Stimulated activated CD4-positive, alpha-beta T cell treated with anti-CD3 and anti-CD28 coated beads, Interleukin-1b, Interleukin-23, amount 100 ng/mL, for 48 hours (primary cell): ENCODE measurements at places on chromosomes 3 and 15.

GRCh38 chr3:186754006-186754405 lies 29.4 kb upstream of the EIF4A2 start:
- DNase-seq = no peak

DNA sequence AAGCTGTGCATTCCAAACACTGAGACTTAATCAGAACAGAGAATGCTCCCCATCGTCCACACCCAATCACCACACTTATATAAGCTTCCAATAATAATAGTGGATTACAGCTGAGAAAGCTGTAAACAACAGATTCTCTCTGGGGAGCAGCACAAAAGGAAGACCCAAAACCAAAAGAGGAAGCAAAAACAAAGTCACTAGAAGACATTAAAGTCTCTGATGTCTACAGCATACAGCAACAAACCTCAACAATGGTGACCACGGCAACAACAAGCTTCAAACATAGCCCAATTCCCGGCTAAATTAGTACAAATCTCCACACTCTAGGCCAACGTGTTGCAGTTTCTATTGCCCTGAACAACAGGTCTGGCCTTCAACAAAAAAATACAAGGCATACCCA lies 37.7 kb downstream of the ZDHHC23 start:
- no peak for DNase-seq

GRCh38 chr3:128399221-128399915 lies 67.3 kb downstream of the DNAJB8 start:
- DNase-seq = no peak

DNA sequence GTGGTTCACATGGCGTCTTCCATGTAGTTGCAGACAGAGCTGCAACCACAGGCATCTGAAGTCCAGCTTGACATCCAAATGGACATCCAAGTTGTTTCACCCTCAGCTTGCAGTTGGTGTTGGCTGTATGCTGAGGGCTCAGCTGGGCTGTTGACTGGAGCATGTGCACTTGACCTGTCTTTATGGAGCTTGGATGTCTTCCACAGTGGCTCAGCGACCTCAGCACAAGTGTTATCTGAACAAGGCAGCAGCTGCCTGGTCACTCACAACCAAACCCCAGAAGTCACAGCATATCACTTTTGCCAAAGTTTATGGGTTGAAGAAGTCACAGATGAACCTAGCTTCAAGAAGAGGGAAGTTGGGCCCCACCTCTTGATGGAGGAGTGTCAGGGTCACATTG lies 92.9 kb downstream of the TPRA1 start:
- no peak for DNase-seq

- DNase-seq = no peak
These were observed 4.1 kb upstream of the PAK6 start for GRCh38 chr15:40234783-40235182.

DNA sequence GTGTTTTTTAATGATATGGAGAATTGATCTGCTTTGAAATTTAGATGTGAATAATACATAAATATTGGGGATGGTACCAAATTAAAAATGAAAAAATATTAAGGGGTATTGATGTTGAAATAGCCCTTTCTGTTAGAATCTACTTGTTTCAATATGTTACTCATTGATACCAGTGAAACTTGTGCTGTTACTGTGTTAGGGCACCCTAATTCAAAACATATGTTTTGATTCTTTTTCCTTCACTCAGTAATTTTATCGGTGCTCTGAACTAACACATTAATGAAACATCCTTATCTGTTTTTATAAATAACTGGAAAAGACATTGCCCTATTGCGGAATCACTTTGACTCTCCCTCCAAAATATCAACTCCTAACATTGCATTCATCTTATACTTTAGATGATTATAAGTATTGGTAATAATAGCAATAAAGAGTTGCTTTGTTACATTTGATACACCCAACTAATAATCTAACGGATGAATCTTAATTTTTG lies 52.0 kb upstream of the CCNB2 start:
- DNase-seq = no peak

- no peak for DNase-seq
These were observed 296.0 kb upstream of the ADAMTS9 start for GRCh38 chr3:64983583-64984359.

- DNase-seq = no peak
These were observed 130.2 kb upstream of the FEZF2 start for GRCh38 chr3:62503516-62503915.

DNA sequence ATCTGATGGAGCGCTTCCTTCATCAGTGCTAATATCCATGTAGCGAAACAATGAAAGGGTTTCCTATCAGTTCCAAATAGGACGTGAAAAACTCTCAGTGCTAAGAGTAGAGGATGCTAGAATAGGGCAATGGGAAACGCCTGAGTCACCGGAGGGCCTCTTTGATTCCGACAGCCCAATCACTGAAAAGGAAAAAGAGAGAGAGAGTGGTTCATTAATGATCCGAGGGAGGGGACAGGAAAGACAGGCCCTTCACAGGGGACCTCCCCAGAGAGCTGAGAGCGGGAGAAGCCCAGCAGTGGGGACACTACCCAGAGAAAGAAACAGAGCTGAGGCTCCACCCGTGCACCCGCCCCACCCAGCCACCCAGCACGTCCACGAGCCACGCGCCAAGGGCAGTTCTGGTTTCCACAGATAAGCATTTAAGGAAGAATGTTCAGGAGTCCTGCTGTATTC lies 76.9 kb downstream of the RPN1 start:
- no peak for DNase-seq

- no peak for DNase-seq
These were observed 20.3 kb downstream of the XXYLT1 start for GRCh38 chr3:195250473-195251251.

GRCh38 chr3:88028876-88029275 lies 29.9 kb downstream of the CGGBP1 start:
- DNase-seq = no peak

- no peak for DNase-seq
These were observed 45.0 kb downstream of the PDHB start for GRCh38 chr3:58388550-58389091.

GRCh38 chr15:50828610-50829206 lies 63.2 kb upstream of the SPPL2A start:
- DNase-seq = no peak

- no peak for DNase-seq
These were observed 46.1 kb upstream of the TNFSF10 start for GRCh38 chr3:172569128-172570008.

GRCh38 chr3:18687286-18687685 lies 262.1 kb upstream of the SATB1 start:
- DNase-seq = no peak

- DNase-seq = no peak
These were observed 10.6 kb downstream of the POPDC2 start for GRCh38 chr3:119649761-119650160.

DNA sequence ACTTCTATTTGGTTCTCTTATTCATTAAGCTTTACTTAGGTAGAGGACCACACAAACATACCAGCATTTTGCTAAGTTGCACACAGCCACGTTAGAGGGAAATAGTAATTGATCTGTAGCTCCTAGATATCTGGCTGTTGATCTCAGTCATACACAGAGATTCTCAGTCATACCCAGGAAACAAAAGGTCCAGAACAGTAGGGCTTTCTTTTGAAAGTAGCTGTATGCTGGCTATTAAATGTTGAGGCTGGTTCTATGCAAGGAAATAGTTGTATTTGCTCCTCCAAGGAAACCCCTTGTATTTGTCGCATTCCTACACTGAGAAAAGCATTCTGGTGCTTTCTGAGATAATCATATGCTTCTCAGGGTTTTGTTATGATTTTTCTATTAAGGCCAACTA lies 523.8 kb downstream of the SOX2 start:
- DNase-seq = no peak

DNA sequence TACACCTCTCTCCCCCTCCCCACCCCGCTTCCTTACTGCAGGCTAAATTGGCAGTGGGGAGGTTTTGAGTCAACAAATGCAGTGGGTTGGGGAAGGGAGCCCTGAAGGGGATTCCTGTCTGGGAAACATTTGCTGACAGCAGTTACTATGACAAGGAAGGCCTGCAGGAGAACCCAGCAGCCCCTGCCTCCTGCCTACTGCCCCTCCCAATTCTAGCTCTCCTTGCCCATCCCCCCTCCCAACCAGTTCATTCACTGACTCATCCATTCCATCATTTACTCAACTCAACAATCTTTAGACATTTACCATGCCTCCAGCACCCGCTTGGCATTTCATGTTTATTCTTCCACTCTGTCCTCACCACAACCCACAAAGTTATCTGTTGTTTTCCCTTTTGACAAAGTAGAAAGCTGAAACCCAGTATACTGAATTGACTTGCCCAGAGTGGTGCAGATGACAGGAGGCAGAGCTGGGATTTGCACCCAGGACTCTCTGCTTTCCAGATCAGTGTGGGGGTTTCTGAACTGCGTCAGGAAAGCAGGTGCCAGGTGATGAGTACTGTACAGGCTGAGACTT lies 75.0 kb downstream of the MAGEF1 start:
- DNase-seq = peak; percentile 60

- DNase-seq = no peak
These were observed 23.7 kb upstream of the HERC1 start for GRCh38 chr15:63857461-63857856.

DNA sequence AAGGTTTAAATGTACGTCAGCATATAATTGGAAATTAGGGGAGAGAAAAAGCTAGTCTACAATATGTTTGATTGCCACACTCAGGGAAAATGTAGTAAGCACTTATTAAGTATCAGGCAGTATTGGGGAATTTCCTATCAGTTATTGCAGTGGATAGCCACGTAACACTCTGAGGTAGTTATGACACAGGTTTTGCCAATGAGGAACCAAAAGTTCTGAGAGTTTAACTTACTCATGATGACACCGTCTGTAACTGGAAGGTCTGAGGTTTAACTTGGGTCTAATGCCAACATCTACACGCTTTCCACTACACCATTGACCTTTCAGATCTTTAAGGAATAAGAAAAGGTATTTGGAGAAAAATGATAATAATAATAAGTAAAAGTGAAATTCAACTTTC lies 89.5 kb downstream of the ZMAT3 start:
- no peak for DNase-seq

DNA sequence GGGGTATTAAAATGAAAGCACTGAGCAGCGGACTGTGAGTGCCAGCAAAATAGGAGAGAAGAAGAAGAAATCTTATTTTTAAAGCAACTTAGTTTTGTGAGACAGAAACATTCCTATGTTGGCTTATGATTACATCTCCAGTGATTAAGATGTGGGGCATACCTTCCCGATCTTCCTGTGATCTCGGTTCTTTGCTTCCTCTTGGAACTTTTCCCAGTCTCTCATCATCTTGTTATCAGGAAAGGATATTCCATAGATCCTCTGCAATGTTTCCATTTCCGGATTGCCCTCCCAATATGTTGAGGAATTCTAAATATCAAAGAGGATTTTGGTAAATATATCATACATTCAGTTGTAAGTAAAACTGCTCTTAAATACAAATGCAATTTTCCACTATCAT lies 22.2 kb downstream of the TARS3 start:
- DNase-seq = no peak

DNA sequence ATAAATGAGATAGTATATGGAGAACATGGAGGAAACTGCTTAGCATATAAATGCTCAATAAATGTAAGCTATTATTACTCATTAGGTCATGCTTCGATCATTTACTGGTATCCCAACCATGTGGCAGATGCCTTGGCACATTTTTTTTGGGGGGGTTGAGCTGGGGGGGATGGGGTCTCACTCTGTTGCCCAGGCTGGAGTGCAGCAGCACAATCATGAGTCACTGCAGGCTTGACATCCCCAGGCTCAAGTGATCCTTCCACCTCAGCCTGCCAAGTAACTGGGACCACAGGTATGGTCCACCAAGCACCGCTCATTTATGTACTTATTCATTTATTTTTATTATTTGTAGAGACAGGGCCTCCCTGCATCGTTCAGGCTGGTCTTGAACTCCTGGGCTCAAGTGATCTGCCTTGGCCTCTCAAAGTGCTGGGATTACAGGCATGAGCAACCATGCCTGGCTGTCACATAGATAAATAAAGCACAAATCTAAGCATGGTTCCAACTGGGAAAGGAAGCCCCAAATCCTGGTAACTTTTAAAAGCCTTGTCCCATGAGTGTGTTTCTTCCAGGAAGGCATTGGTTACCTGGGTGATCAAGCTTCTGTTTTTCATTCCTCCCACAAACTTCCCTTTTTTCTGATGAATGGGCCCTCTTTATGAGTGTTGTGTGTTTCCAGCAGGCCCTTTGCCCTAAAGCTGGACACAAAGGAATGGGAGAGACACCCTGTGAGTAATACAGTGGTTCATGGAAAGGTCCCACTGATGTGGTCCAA lies 147.4 kb upstream of the UMPS start:
- no peak for DNase-seq

- no peak for DNase-seq
These were observed 73.6 kb downstream of the TM4SF4 start for GRCh38 chr3:149547954-149548668.

DNA sequence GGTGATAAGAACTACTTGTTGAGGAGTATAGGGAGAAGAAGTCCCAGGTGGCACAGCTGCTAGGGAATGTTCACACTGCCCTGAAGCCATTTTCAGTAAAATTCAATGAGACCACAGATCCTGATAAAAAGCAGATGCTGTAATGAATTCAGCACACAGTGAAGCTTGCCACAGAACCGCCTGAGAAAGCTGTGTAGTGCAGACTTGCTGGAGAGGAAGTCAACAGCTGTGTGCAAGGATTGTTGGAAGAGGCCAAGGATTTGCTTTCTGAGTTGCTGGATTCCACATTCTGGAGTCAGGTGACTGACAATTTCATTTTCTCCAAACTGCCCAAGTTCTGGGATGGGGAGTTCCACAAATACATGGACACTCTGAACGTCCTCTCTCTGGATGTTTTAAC lies 70.9 kb downstream of the ANP32A start:
- DNase-seq = no peak

DNA sequence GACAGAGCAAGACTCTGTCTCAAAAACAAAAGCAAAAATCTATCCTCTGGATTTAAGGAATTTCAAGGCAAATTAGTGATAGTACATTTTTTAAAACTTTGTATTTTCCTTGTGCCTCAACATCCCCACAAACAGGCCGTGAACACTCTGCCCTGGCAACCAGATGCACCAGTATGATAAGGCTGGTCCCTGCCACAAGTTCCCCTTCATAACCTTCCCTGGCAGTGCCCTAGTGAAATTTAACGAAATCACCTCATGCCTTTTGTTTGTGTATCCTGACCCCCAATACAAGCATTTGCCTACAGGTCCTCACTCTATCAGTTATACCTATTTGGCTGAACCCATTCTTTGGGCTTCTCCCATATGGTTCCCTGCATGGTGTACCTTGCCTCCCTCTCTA lies 107.4 kb upstream of the FLNB start:
- DNase-seq = no peak
